ENCODE measurements at places on chromosomes 11 and 22. TPM values are rescaled to one million over a fixed set of nuclear protein-coding genes. Genes with fewer than 3 reads are reported as not detected.

Gene CNIH2
- polyA plus RNA-seq: 7.4 TPM

Gene CAVIN3
- 21.5 TPM for polyA plus RNA-seq

Gene CASP5
- polyA plus RNA-seq: not detected

Gene FAT3
- polyA plus RNA-seq: 0.87 TPM

Gene VSIG2
- not detected for polyA plus RNA-seq

Gene OR5P2
- not detected for polyA plus RNA-seq

DNA sequence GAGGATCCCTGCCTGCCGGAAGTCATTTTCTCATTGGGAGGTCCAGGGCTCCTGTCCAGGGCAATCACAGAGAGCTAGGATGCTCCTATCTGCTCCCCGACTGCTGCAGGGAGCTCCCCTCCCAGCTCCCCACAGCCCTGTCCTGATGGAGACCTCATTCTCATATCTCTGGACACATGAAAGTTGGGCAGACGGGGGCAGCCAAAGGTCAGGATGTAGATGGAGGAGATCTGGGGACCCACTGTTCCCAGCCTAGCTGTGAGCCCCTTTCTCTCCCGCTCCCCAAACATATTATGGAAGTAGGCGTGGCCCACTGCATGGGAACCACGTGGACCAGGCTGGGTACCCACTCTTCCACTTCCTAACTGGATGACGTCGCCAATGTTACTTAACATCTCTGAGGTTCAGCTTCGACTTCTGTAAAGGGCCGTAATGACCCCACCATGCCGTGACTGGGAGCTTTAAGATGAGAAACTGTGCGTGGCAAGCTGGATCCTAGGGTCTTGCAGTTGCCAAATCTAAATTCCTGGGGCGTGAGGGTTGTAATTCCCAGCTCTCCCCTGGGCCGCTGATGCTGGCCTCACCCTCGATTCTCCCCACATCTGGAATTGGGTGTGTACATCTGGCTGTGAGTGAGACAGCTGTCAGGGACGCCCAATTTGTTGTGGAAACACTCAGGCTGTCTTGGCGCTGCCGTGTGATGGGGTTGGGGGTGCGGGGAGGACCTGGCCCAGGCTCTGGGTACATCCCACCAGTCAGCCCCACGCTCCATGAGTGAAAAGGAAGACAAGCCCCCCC, 1.8 kb downstream of the CDC42EP2 start:
- H3K27me3 ChIP-seq: no peaks in the 10 kb centered on the region
- no peaks in the 10 kb centered on the region for H3K36me3 ChIP-seq
- H3K4me3 ChIP-seq: peak overlapping the region; percentile 85

GRCh38 chr11:128772814-128773213, 78.9 kb downstream of the FLI1 start:
- H3K4me3 ChIP-seq: no peak overlapping the region
- no peak overlapping the region for H3K27ac ChIP-seq
- no peak for DNase-seq
- no peaks in the 10 kb centered on the region for H3K4me1 ChIP-seq

GRCh38 chr11:126969865-126970479, 30.6 kb downstream of the KIRREL3 start:
- H3K4me3 ChIP-seq: no peak overlapping the region
- H3K4me1 ChIP-seq: no peaks in the 10 kb centered on the region
- no peaks in the 10 kb centered on the region for H3K27me3 ChIP-seq
- peak; percentile 40 for DNase-seq

GRCh38 chr11:128645968-128646367, 47.9 kb upstream of the FLI1 start:
- H3K27me3 ChIP-seq: no peaks in the 10 kb centered on the region
- DNase-seq: no peak
- no peaks in the 10 kb centered on the region for H3K4me1 ChIP-seq
- no peak overlapping the region for H3K27ac ChIP-seq

- peaks cover 4% of the 10 kb centered on the region for H3K27me3 ChIP-seq
- no peak for DNase-seq
- H3K4me3 ChIP-seq: no peak overlapping the region
- H3K27ac ChIP-seq: no peak overlapping the region
- H3K4me1 ChIP-seq: no peaks in the 10 kb centered on the region
- no peaks in the 10 kb centered on the region for H3K36me3 ChIP-seq
Observed at GRCh38 chr11:30159546-30159945, 71.3 kb upstream of the FSHB start.

DNA sequence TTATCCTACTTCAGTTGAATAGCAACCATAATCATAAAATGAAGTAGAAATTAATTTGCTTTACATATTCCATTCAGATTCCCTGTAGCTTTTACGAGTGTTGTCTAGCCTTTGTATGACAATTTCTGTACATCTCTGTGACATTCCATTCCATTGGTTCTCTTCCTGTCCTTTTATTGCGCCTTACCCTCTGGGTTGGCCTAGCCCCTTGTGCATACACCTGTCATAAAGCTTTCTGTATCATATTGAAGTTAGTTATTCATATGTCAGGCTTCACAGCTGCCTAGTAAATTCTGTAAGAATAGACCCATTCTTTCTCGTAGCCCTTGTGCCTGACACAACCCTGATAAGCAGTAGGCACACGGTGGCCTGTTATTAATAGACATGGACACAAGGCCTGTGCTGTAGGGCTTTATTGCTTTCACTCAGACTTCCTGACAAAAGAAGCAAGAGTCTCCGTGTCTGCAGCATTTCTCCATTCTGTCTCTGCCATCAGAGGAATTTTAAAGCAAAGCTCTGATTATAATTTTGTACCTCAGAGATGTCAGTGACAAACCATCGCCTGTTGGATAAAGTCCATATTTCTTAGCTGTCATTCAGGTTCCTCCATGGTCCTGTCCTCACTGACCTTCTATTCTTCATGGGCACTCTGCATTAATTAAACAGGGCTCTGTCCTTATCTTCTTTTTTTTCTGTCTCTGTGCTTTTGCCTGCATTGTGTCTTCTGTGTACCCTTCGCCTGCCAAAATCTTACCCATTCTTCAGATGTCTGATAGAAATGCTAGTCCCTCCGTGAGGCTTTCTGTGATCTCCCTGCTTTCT, 49.4 kb downstream of the BID start:
- H3K27me3 ChIP-seq: no peaks in the 10 kb centered on the region
- H3K27ac ChIP-seq: no peak overlapping the region
- H3K4me1 ChIP-seq: peaks cover 20% of the 10 kb centered on the region
- no peak for DNase-seq

GRCh38 chr11:71933141-71933933, 4.5 kb downstream of the RNF121 start:
- H3K36me3 ChIP-seq: peaks cover 2% of the 10 kb centered on the region
- no peak overlapping the region for H3K4me3 ChIP-seq
- H3K27me3 ChIP-seq: no peaks in the 10 kb centered on the region
- no peak for DNase-seq
- peaks cover 19% of the 10 kb centered on the region for H3K4me1 ChIP-seq

- H3K27ac ChIP-seq: no peak overlapping the region
- H3K36me3 ChIP-seq: no peaks in the 10 kb centered on the region
- H3K4me1 ChIP-seq: no peaks in the 10 kb centered on the region
- no peak overlapping the region for H3K4me3 ChIP-seq
Observed at GRCh38 chr11:65685981-65686380, 23.3 kb upstream of the RELA start.

GRCh38 chr22:22663861-22664800, 19.7 kb downstream of the GGTLC2 start:
- no peak for DNase-seq
- no peak overlapping the region for H3K4me3 ChIP-seq
- H3K36me3 ChIP-seq: no peaks in the 10 kb centered on the region
- no peak overlapping the region for H3K27ac ChIP-seq

GRCh38 chr11:120017582-120018150, 120.2 kb downstream of the TRIM29 start:
- peak; percentile 65 for DNase-seq
- no peaks in the 10 kb centered on the region for H3K36me3 ChIP-seq
- H3K4me3 ChIP-seq: no peak overlapping the region

Measured in SK-N-SH (cell line).